ENCODE measurements at places on chromosomes 12 and 14. TPM values are rescaled to one million over a fixed set of nuclear protein-coding genes. Genes with fewer than 3 reads are reported as not detected.

DNA sequence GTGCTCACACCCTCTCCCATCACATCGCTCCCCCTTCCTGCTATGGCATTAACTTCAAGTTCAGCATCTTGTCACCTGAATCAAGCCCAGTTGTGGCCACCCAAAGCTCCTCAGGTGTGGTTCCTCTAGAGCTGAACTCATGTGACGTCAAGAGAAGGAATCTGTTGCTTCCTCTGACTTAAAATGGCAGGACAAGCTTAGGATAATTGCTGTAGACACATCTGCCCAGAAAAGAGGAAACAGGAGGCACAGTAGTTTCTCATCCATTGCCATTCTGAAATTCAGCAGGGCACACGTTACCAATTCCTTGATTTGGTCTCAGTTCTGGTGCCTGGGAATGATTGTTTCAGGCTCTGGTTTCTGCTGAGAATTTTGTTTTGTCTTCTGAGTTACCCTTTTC lies 52.1 kb downstream of the RCOR1 start:
- ATAC-seq: no peak

GRCh38 chr14:23881282-23881681 lies 72.3 kb upstream of the DHRS4 start:
- no peak for ATAC-seq

GRCh38 chr12:65501093-65501621 lies 222.7 kb downstream of the MSRB3 start:
- ATAC-seq: no peak

DNA sequence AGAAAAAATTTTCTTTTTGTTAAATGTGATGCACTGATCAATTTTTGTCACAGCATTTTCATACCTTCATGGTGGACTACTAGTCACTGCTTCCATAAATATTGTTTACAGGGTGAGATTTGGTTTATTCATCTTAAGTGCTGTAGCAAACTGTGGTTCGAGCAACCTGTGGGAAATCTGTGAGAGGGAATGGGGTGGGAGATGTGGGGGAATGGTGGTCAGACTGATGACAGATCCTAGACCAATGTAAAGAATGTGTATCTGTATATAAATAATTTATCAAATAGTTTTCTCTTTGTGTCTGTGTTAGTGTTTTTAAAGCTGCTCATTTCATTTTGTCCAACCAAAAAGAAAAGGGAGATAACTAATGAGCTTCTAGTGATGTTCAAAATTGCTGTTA lies 26.7 kb downstream of the CSRP2 start:
- no peak for ATAC-seq

GRCh38 chr12:93302331-93303229 lies 75.1 kb upstream of the NUDT4 start:
- ATAC-seq: no peak

- no peak for ATAC-seq
Observed at GRCh38 chr12:26737487-26738030, 95.4 kb downstream of the ITPR2 start.

DNA sequence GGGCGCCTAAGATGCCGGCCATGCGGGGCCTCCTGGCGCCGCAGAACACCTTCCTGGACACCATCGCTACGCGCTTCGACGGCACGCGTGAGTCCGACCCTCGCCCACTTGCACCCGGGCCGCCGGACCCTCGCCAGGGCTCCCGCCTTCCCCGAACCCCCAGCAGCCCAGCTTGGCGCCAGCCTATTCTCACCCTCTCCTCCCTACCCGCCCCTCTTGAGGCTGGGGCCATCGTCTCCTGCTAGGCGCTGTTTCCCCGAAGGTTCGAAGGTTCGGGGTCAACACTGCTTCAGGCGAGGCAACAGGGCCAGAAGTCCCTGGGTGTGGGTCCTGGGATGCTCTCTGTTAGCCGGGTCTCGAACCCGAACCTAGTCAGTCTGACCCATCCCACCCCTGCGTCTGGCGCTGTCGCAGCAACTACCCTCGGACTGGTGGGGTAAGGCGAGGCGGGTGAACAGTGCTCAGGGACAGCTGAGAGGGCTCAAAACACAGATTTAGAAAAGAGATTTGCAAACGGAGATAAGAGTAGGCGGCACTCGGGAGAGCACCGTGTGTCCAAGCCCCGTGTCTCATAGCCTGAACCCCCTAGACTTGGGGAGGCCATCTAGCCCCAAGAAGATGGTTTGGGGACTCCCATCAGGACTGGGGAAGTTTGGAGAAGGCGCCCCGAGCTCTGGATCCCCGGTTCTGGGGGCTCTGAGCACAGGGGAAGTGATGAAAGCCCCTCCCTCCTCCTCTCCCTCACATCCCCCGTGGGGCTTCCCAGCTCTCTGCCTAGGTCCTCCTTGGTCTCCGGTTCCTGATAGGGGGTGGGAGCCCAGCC lies 787 bp downstream of the KCNH3 start:
- no peak for ATAC-seq

BMP4 gene
- 0.16 TPM for total RNA-seq
